Vagina (tissue), 2 donors: ENCODE measurements at places on chromosomes 2 and 18. TPM values are rescaled to one million over a fixed set of nuclear protein-coding genes. Genes with fewer than 3 reads are reported as not detected.

The CFAP53 gene
- total RNA-seq = not detected

The PEX13 gene
- 18.7 TPM for total RNA-seq

The SCN7A gene
- 15.0 TPM for total RNA-seq

The RUFY4 gene
- not detected for total RNA-seq

DNA sequence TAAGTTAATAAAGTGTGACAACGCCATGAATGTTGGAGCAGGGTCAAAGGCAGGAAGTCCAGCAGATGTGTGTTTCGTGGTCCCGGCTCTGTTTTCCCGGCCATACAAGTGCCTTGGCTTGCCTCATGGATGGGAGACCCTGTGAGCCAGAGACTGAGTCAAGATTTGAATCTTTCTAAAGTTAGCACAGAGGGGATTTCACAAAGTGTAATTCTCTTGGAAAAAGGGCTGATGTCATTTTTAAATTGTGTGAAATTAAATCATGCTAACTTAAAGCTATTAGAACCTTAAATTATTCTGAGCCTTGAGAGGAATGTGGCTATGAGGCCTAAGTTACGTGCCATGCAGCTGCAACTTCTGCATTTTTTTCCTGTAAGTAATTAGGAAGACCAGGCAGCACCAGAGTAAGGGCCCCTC lies 38.3 kb upstream of the RALBP1 start:
- DNase-seq = no peak

GRCh38 chr2:98663511-98664090 lies 55.2 kb downstream of the UNC50 start:
- no peak for DNase-seq

DNA sequence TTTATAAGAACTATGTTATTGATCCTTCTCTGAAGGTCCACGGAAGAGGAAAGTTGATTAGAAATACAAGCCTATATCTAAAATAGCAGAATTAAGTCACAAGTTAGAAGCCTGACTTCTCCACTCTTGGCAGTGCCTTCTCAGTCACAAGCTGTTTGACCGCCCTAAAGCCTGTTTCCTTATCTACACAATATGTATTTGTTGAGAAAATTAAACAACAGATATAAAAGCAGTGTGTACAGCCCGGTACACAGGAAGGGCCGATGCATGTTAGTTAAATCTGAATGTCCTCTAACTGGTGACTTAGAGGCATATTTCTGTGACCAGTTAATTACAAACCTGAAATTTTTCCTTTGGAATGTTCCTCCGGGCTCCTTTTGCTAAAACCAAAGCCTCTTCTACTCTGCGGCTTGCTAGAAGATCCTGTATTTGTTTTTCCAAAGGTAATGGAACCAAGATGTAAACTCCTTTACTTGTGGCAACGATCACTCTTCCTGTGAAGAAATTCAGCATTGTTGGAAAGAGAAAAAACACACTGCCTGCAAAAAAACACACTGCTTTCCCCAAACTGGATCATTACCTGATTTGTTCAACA lies 33.4 kb downstream of the TGFBRAP1 start:
- no peak for DNase-seq
